ENCODE measurements at places on chromosomes 3 and 15.

DNA sequence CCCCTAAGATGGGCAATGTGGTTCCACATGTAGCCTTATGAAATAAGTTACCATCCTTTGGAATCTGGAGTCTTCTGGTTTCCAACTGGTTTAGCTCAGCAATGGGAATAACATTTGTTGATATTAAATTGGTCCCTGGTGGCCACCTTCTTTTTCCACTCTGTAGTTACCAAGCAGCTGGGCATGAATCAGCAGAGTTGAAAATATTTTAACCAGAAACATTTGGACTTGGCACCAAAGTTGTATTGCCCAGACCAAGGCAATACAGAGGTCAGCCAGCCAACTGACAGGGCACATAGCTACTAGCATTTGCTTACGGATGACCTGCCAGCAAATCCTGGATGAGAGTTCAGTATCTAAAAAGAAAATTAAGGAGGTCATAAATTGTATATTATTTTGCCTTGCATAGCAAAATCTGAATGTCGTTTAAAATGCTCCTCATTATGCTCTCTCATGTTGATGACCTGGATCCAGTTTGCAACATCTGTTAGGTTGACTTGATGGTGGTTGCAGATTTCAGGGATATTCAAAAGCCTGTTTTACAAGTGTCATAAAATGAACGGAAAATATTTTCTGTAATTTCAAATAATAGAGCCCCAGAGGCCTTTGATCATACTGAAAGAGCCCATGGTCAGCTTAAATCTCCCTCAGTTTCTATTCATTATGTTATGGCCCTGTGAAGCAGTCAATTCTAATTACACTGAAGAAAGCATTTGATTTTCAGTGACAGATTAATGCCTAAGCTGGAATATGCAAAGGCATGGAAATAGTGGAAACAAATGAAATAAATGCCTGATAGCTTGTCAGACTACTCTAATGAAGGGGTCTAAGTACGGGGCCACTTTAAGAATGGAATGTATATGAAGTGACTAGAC lies 54.6 kb downstream of the PPM1L start:
- DNase-seq = no peak

DNA sequence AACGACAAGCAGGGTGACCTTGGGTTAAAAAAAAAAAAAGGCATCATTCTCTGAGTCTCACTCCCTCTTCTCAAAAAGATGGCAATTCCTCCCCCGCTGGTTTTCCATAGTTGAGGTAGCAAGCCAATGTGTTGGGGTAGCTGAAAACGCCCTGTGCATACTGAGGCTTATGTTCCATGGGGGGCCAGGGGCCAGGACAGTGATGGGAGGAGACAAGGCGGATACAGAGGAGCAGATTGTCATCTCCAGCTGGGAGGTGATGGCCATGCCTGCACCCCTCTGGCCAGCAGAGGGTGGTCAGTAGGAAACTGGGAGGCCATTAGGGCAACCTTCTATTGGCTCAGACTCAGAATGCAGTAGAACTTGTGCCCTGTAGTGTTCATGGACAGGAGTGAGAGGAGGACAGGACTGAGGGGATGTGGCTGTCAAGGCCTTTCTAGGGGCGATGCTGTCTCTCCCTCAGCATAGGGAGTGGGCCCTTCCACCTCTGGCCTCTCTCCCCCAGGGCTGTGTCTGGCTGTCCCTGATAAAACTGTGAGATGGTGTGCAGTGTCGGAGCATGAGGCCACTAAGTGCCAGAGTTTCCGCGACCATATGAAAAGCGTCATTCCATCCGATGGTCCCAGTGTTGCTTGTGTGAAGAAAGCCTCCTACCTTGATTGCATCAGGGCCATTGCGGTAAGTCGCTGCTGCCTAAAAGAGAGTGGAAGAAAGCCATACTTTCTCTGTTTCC lies 1.9 kb downstream of the TF start:
- no peak for DNase-seq

DNA sequence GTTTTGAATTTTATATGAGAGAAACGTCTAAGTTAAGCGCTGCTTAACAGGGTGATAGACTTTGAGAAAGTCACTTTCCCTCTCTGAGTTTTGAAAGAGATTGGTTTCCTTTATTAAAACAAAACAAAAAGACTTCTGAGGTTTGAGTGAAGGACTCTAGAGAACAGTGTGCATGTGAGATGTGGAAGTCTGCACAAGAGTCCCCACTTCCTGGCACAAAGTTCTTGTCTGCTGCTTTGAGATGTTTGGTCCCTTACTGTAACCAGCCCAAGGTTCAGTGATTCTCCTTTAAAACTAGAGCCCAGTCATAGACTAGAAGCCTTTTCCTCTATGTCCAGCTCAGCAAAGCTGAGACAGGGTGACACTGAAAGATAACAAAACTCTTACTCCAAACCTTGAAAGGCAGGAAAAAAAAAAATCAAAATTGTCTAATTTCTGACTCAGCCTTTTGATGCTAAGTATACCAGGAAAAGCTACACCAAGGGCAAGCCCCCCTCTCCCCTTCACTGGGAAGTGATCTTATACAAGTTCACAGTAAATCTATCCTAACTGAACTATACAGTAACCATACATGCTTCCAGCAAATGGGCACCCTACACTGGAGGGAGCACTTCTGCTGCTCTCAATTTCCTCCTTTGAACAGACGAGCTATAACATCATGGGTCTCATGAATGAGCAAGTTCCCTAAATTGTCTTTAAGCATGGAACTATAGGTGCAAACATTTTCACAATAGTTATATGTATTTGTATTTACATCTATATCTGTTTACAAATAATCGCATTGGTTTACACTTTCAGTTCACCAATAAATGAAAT lies 2.3 kb downstream of the POPDC2 start:
- DNase-seq = no peak

DNA sequence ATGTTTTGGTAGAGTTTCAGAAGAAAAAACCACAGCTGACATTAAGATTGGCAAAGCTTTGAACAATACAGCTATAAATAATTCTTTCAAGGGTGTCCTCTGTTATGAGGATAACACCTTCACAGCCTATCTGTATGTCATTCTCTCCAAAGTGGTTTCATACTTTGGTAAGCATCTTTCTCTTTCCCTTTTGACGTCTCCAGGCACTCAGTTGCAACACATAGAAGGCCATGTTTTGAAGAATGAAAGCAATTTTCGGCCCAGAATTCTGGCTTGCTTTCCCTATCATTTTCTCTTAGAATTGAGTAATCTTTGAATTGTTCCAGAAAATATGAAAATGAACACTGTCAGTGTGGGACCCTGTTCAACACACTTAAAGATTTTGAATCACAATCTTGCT lies 200.0 kb upstream of the CBLB start:
- no peak for DNase-seq

- peak; percentile 46 for DNase-seq
Measured at GRCh38 chr3:168088106-168088720, 7.5 kb downstream of the GOLIM4 start.

DNA sequence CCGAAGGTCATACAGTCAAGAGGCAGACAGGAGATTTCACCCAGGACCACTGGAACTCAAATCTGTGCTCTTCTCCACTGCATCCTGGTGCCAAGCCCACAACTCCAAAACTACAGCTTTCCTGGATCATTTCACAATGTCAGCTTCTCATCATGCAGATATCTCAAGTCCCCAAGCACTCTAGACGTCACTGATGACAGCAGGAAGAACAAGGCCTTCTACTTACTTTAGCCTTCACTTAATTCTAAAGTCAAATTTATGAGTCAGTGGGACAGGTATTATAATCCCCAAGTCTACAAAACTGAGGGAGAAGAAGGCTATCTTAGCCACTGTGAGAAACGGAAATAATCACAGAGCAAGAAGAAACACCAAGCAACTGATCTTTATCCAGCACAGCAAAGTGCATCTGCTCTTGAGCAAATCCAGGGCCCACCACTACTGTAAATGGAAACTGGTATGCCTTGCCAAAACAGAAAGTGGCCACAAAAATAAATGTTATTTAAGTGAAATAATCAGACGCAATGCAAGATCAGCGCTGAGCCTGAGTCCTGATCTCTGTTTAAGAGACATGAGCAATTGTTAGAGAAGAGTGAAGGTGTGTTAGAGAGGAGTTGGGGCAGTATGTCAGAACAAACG lies 928 bp downstream of the RAD18 start:
- DNase-seq = no peak

DNA sequence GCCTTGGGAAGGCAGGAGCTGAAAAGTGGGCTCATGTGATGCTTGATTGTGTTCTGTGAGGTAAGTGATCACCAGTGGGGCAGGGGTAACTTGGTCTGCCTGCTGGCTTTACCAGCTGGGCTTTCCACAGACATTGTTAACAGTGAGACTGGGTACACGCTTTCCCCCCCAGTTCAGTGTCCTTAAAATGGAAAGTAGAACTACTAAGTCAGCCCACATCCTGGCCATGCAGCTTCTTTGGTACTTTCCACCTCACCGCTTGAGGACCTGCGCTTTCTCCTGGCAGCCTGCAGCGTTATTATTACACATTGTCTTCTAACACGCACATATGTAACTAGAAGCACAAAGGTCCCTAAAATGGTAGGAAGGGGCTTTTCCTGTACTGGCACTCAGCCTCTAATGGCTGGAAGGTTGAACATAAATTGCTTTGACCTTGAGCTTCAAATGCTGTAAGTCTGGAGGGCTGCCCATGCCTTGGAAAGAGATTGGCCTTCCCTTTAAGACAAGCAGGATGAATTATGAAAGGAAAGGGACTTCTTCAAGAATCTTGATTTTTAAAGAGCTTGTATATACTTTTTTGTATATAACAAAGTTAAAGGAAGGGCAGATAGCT lies 216.1 kb upstream of the ROPN1 start:
- no peak for DNase-seq

DNA sequence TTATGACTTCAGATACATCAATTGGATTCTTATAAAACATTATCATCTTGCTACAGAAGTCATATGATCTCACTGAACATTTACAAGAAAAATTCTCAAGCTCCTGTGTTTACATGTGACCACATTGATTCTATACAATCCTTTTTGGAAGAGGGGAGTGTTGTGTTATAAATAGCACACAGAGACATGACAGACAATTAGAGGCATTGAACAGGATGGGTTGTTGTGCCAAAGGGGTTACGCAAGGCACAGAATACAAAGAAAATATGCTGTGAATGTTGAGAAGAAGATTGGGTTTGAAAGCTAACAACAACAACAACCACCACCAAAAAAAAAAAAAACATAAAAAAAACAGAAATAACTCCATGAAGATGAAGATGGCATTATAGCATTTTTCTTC lies 32.5 kb upstream of the TBL1XR1 start:
- DNase-seq = no peak

DNA sequence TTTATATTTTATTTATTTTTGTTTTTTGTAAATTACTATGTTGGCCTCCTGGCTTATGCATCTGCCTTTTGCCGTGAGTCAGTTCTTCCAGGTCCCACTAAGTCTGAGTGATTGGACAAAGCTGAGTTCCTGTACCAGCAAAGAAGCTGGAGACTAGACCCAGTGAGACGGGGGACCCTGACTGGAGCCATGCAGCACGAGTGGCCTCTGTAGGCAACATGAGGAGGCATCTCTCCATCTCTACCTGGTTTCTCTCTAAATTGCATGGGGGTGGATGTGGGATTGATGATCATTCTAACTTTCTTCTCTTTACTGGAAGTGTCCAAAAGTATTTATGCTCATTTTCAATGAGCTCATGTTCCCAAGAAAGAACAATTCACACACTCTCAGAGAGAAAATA lies 155.3 kb upstream of the MRPL3 start:
- DNase-seq = no peak

DNA sequence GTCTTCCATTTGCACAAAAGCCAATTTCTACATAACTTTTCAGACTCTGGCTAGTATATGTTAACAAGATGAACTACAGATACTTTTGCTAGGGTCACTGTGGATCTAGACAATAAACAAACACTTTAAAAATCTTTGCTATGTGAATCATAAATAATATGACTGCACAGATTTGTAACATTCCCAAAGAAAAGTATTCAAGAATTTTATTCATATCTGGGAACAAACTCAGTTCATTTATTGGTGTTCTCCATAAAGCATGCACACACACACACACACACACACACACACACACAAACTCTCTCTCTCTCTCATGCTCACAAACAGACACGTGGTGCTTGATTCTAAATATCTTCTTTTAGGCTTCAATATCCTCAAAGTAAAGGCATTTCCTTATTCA lies 18.8 kb upstream of the THRB start:
- no peak for DNase-seq

DNA sequence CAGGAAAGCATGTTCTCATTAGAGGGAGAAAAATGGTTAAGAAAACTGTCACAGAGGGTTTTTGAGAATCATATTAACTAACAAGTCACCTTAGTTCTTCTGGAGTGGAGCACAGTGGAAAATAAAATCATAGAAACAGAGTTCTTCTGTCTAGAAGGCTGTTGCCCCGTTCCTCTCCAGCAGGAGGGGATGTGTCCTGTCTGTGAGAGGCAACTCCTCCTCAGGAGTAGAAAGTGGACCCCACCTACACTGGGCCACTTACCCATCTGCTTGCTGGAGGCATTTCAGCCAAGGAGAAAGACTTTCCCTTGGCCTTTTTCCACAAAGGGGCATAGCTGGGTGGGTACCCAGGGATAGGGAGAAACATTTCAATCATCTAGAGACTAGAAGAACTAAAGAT lies 106.6 kb downstream of the SSR3 start:
- DNase-seq = peak; percentile 63

- no peak for DNase-seq
Measured at GRCh38 chr3:42911551-42911950, 5.6 kb downstream of the ZNF662 start.

GRCh38 chr3:15300323-15301078 lies 31.9 kb downstream of the SH3BP5 start:
- DNase-seq = no peak

DNA sequence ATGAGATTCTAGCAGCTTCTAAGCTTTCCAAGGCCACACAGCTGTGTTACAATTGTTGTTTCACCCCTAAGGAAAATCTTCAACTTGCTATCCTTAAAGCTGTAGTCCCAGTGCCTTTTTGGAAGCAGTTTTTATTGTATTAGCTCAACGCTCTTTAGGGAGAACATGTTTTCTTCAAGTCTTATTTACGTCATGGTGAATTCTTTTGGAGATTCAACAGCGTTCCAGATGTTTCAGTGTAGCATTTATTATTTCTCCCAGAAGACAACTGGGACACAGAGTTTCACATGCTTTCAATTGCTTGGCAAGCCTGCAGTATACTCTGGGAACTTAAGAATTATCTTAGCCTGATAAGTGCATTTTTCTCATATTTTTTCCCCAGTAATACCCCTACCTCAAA lies 888.3 kb downstream of the PLOD2 start:
- no peak for DNase-seq

Measured in common myeloid progenitor, CD34-positive (primary cell).